ENCODE measurements at places on chromosomes 12 and 14.

- DNase-seq = no peak
Measured at GRCh38 chr12:77949943-77950342, 119.2 kb downstream of the NAV3 start.

- no peak for DNase-seq
Measured at GRCh38 chr14:91891721-91892220, 24.4 kb upstream of the TC2N start.

GRCh38 chr12:80053051-80053790 lies 46.1 kb upstream of the OTOGL start:
- no peak for DNase-seq

GRCh38 chr12:1533602-1534304 lies 60.6 kb downstream of the FBXL14 start:
- DNase-seq = no peak

- DNase-seq = no peak
Measured at GRCh38 chr12:65082406-65082805, 38.7 kb downstream of the WIF1 start.

DNA sequence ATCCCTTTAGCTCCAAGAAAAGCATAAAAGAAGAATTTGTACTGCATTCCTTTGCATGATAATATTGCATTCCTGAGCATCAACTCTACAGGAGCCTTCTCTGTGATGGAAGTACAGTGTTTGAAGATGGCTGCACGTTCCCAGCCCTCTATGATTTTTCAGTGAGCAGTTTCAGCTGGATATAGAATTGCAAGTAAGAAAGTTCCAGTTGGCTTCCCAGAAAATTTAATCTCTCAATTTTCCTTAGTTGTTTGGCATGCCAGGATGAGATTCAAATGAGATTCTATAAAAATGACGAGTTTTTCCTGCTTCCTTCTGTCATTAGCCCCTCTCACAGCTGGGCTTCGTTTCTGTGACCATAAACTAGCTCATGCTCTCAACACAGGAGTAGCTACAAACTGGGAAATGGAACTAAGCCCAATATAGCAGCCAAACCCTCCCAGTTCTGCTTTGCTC lies 109.9 kb downstream of the TTC8 start:
- DNase-seq = no peak

DNA sequence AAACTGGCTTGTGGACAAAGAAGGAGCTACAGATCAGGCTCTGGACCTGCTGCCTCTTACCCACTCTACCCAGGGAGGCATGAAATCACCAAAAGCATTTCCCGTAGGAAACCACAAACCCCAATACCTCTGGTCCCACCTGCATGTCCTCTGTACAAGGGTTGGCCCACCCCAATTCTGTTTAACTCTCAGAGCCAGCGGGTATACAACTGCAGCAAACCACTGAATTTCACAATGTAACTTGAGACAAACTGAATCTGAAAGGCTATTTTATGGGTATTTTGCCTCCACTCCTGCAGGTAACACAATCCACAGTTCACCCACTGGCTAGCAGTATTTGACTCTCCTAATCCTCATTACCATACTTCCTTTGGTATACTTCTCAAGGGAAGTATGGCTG lies 16.5 kb downstream of the SIX1 start:
- no peak for DNase-seq

- DNase-seq = no peak
Measured at GRCh38 chr12:24012528-24012927, 63.1 kb upstream of the SOX5 start.

- DNase-seq = no peak
Measured at GRCh38 chr14:86462193-86462753, 932.3 kb downstream of the FLRT2 start.

GRCh38 chr12:7073946-7074345 lies 13.4 kb downstream of the C1S start:
- no peak for DNase-seq

DNA sequence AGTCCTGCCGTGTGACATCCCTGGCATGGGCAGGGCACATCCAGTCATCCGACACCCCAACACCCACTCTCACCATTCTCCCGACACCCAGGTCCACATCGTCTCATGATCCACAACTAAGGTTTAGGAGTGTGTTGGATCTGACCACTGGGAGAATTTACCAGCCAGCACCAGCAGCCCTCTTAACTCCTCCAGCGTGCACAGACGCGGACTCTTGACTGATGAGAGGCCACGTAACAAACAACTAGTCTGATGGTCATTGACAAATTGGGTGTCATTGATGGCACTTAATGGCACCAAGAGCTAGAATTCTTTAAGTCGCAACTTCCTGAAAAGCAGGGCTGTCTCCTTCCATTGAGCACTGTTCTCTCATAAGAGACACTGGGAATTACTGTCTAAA lies 203.0 kb upstream of the SFSWAP start:
- no peak for DNase-seq

DNA sequence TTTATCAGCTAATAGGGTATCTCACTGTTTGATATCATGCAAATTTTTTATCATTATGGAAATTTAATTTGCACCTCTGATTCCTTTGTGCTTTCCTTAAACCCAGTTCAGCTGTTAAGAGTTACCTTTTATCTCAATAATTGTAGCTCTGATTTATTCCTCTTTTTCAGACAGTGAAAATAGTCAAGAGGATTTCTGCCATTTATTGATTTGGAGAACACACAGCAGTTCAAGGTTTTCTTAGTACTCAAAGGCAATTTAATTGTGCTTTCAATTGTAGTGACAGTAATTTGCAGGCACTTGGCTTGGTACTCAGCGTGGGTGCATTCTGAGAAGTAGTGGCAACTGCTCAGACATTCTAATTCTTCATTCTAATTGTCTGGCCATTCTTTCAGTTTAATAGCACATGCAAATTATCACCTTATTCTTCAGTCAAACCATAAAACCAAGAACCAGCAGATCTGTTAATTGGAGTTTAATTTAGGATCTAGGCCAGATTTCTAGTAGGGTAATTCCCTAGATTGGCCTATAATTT lies 709.3 kb downstream of the RPS29 start:
- DNase-seq = no peak

DNA sequence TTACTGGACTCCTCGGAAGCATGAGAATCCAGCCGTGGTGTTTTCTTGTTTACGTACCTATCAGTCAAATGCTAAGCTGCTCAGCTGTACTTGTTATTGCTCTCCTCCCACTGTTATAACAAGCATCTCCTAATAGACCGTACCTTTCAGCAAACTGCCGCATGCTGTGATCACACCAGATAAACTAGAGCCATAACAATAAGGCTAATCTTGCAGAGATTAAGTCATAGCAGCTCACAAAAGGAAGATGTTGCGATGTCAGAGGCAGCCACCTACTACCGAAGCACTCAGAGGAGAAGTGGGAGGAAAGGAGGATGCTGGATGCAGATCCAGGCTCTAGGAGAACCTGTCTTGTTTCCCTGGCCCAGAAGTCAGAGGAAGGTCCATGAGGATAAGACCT lies 196.0 kb downstream of the GALC start:
- DNase-seq = no peak

DNA sequence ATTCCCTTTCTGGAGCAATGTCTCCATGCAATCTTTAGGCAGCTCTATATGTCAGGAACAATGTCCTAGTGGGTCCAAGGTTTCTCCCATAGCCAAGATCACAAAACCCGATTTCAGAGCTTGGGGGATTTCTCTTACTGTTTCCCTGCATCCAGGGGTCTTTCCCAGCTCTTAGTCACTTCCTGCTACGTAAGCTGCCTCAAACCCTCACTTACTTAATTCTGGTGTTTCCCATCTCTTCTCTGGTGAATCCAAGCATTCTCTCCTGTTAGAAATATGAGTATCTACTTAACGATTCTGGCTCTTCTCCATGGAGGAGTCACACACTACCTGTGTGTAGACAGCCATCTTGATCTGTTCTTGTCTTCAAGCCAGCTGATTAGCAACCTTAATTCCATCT lies 80.0 kb downstream of the IFNG-AS1 start:
- no peak for DNase-seq

GRCh38 chr14:100416921-100417860 lies 94.1 kb downstream of the SLC25A47 start:
- DNase-seq = no peak

DNA sequence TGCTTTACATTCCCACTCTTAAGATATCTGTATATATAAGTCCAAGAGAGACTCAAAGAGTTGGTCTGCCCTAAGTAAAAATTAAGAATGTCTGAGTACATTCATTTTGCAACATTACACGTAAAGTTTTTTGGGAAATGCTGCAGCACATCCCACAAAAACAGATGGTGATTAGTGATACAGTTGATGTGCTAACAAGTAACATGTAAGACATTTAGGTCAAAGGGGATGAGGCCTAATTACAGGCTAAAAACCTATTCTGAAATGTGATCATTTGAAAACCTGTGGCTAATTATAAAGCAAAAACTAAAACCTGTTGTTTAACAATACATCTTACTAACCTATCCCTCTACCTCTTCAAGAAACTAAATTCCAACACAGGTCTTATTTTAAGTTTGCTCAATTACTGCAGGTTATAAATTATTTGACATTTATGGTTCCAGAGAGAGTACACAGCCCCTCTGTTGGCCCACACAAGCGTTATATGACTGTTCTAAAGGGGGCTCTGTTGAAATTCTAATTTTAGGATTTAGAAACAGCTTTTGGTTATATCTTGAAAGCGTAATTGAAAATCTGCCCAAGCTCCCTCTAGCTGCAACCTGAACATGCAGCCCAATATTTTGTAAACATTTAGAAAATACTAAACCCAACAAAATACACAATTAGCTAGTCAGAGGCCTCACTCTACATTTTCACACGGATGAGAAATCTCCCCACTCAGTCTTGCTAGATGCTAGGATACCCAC lies 42.9 kb downstream of the BRAP start:
- no peak for DNase-seq

GRCh38 chr14:57845316-57845715 lies 20.6 kb downstream of the SLC35F4 start:
- DNase-seq = no peak

DNA sequence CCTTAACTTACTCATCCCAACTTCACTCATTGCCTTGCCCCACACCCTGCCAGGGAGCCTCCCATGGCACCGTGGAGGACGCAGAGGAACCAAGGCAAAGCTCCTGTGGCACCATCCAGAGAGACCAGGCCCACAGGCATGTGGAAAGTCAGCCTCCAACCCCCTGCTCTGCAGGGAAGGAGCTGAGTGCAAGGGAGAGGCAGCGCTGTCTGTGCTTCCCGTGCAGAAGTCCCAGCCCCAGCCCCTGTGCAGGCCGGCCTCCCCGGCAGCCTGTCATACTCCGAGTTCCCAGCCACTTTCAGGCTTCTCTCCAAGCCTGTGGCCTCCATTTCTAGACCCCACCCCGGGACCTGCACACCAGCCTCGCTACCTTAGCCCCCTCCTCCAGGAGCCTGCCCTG lies 106.4 kb downstream of the SINHCAF start:
- no peak for DNase-seq

GRCh38 chr14:82549306-82549990 lies 1015.8 kb upstream of the SEL1L start:
- DNase-seq = no peak

GRCh38 chr14:33777681-33778080 lies 173.2 kb downstream of the EGLN3 start:
- DNase-seq = no peak

- DNase-seq = no peak
Measured at GRCh38 chr14:79822034-79822433, 389.3 kb downstream of the DIO2 start.

DNA sequence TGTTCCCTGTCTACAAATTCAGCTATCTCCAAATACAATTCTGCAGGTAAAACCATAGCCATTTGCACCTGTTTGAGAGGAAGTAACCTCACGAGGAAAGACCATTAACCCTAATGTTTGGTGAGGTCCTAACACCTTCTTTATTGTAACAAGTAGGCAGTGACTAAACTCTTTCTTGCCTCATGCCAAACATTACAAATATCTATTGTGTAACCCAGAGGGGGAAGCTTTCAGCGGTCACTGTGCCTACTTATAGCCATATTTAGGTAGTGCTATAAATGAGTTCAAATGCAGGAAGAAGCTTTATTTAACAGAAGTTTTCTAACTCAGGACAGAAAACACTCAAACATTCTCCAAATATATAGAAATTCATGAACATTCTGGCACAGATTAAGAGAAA lies 252.7 kb downstream of the LRFN5 start:
- no peak for DNase-seq

DNA sequence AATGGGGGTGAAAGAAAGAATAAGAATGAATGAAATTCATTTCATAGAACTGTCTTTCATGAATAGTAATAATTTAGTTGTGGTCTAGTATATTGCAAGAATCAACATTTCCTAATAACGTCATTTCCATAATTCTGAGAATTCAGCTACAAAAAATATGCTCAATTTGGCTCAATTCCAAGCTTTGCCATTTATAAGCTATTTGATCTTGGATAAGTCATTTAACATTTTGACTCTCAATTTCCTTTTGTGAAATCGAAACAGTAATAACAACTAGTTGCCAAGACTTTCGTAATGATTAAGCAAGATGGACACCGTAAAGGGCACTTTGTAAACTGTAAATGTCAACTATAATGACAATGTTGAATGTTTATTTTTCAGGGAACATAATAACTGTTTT lies 18.1 kb downstream of the NOS1 start:
- DNase-seq = no peak

- DNase-seq = no peak
Measured at GRCh38 chr14:70655110-70655826, 13.6 kb downstream of the TTC9 start.

DNA sequence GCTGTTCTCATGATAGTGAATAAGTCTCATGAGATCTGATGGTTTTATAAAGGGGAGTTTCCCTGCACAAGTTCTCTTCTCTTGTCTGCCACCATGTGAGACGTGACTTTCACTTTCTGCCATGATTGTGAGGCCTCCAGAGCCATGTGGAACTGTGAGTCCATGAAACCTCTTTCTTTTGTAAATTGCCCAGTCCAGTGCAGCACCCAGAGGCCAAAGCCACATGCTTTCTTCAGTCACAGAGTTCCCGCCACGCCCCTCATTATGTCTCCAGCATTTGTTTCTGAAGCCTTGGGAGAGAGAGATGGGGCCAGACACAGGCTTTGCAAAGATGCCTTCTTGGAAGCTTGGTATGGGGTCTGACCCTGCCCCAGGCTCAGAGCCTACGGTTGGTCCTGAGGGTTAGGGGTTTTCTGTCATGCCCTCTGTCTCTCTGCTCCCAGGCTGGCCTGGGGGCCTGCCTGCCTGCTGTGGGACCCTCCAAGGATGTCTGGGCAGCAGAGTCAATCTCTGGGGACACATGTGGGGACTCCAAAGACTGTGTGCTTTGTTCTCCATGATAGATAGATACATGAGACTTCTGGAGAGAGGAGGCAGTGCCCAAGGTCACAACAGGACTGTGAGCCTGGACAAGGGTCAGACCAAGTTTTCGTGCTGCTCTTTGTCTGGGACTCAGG lies 114.1 kb upstream of the PRMT8 start:
- no peak for DNase-seq

- DNase-seq = no peak
Measured at GRCh38 chr14:74946659-74947281, 8.6 kb downstream of the PGF start.

DNA sequence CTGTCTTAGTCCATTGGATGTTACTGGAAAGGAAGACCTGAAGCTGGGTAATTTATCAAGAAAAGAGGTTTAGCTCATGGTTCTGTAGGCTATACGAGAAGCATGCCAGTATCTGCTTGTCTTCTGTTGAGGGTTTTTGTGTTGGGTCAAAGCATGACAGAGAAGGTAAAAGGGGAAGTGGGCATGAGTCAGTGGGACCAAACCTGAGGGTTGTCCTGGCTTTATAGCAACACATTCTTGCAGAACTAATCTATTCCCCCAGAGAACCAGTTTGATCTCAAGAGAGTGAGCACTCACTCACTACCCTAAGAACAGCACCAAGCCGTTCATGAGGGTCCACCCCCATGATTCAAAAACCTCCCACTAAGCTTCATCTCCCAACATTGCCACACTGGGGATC lies 19.0 kb upstream of the KRAS start:
- DNase-seq = no peak

- no peak for DNase-seq
Measured at GRCh38 chr14:47843236-47843635, 167.8 kb upstream of the MDGA2 start.

Measured in cortex of kidney (tissue), 1 donor.